OCI-LY7 (cell line): ENCODE measurements at places on chromosomes 2 and 18. TPM values are rescaled to one million over a fixed set of nuclear protein-coding genes. Genes with fewer than 3 reads are reported as not detected.

- DNase-seq = no peak
These were observed 156.6 kb upstream of the NOSTRIN start for GRCh38 chr2:168645696-168646338.

GRCh38 chr2:97736185-97736584, 22.8 kb downstream of the ZAP70 start:
- DNase-seq = no peak

Gene PPIL3
- total RNA-seq = 75.0 and 76.4 TPM in 2 replicates

Gene CXCR1
- not detected in 2 replicates for total RNA-seq

Gene PTH2R
- total RNA-seq = 0.13 and 0.18 TPM in 2 replicates

Gene TMEM37
- total RNA-seq = not detected in 2 replicates

GRCh38 chr2:27991146-27991545, 100.6 kb downstream of the BABAM2 start:
- DNase-seq = no peak

- no peak for DNase-seq
These were observed 214.2 kb downstream of the DYSF start for GRCh38 chr2:71667256-71668182.

Gene TLX2
- total RNA-seq = not detected in 2 replicates

- DNase-seq = peak; percentile 71
These were observed 99.5 kb downstream of the RBMS1 start for GRCh38 chr2:160394153-160394552.
